DMS79 treated with DMSO at 0.1 percent for 48 hours (cell line): ENCODE measurements at places on chromosomes 16 and 17.

- DNase-seq: peak; percentile 99
These were observed 34.9 kb upstream of the NLRP1 start for GRCh38 chr17:5619088-5619740.

DNA sequence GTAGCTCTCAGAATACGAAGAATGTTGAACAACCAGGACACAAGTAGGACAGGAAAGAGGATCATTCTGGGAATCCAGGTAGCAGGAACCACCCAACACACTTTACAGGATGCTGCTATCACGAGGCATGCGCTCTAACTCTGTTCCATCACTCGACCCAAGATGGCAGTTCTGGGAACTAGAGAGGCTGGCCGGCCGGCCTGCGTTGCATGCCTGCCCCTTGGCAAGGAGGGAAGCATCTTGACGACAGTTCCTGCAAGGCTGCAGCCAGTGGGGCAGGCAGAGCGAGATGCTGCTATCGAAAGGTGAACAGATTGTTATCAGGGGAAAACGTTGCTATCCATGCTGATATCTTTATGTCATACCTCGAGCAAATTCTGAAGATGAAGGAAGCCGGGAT, 19.2 kb upstream of the SLC46A1 start:
- no peak for DNase-seq

GRCh38 chr16:65509172-65509571, 387.3 kb upstream of the CDH11 start:
- no peak for DNase-seq

DNA sequence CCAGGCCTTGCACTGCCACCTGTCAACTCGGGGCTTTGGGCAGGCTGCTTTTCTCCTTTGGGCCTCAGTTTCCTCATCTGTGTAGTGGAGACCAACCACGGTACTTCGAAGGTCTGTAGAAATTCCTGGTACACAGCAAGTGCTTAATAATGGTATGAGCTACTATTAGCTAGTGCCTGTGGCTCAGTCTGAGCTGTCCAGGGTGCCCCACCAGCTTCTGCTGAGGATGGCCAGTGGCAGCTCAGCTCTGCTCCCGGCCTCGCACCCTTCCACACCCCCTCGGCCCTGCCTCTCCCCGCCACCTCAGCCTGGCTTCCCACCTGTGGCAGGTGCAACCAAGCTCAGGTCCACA, 26.2 kb upstream of the PLCG2 start:
- DNase-seq: no peak

DNA sequence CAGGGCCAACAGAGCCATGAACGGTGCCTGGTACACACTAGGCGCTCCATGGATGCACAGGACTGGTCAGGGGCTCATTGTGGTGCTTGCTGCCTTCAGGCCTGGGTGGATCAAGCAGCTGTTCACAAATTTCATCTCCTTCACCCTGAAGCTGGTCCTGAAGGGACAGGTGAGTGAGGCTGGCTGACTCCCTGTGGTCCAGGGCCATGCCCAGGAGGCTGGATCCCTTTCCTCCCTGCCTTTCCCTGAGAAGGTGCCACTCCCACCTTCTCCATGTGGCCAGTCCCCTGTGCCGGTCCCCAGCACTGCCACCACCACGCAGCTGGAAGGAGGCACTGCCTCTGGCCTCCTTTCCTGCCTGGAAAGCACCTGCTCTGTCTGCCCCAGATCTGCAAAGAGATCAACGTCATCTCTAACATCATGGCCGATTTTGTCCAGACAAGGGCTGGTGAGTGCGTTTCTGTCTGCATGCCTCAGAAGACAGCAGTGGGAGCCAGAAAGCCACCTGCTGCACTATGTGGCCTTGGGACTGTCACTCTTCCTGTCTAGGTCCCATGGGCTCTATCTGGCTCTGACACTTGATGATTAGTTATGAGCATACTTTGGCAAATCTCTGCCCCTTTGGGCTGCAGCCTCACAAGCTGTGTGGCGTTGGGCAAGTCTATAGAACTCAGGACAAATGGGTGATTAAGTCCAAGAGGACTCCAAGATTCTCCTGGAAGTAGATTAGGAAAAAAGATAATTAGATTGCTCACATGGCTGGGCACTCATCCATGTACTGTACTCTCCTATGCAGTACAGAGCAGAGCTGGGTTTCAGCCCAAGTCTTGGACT, 9.4 kb downstream of the CETP start:
- no peak for DNase-seq

- no peak for DNase-seq
These were observed 181.9 kb upstream of the CACNG5 start for GRCh38 chr17:66652840-66653507.

DNA sequence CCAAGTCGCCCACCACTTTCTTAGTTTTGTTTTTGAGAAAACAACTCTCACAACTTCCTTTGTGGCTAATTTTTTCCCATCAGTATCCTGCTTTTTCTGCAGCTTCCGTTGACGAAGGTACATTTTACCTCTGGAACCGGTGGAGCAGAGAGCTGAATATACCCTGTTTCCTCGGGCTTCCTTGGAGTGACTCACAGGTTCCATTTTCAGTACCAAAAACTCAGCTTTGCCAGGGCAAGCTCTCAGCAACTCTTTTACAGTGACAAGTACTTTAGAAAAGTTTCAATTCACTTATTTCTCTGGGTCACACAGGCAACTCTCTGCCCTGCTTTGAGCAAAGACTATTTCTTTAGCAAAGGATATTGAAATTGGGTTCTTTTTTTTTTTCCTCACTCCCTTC, 318.9 kb downstream of the SNX29 start:
- DNase-seq: no peak

GRCh38 chr17:74512624-74513091, 18.6 kb downstream of the CD300LB start:
- DNase-seq: no peak

DNA sequence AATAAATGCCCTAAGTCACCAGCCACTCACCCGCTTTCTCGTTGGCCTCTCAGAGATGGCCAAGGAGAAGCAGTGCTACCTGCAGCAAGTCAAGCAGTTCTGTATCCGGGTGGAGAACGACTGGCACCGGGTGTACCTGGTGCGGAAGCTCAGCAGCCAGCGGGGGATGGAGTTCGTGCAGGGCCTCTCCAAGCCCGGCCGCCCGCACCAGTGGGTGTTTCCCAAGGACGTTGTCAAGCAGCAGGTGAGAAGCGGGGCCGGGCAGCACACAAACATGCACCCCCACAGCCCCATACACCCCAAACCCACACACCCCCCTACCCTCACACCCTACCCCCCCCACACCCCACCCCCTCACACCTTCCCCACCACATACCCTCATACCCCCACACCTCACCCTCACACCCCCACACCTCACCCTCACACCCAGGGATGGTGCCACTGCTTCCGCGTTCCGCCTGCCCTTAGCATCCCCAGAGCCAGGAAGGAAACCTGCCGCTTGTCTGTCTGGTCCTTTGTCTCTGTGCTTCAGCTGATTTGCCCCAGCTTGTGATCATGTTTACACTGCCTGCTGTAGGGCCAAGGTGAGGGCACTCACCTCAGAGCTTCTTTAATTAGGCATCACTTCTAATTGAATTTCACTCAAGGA, 41.9 kb upstream of the ENDOV start:
- peak; percentile 4 for DNase-seq

GRCh38 chr16:739560-740458, 988 bp downstream of the CIAO3 start:
- no peak for DNase-seq
